ENCODE measurements at places on chromosomes 3 and 15. TPM values are rescaled to one million over a fixed set of nuclear protein-coding genes. Genes with fewer than 3 reads are reported as not detected.

Gene ADCY5
- total RNA-seq: 0.06 TPM

Gene NAALADL2
- 0.65 TPM for total RNA-seq

Gene GOLGA8T
- total RNA-seq: 0.13 TPM

Gene GOLIM4
- 24.6 TPM for total RNA-seq

Gene CCR9
- not detected for total RNA-seq

Gene ANKRD63
- total RNA-seq: not detected

Gene RPN1
- total RNA-seq: 449 TPM

Gene CLDN1
- 0.16 TPM for total RNA-seq

Gene GP9
- not detected for total RNA-seq

Gene CHDH
- 1.2 TPM for total RNA-seq

Gene STAB1
- 173 TPM for total RNA-seq

Gene ALDH1L1
- total RNA-seq: not detected

Gene C3orf62
- 2.0 TPM for total RNA-seq

Gene CISH
- total RNA-seq: 0.44 TPM

Gene CFAP100
- total RNA-seq: not detected

Gene MUC4
- not detected for total RNA-seq

Gene CAND2
- 2.8 TPM for total RNA-seq

Gene SHC4
- total RNA-seq: 0.57 TPM

Gene ARPP21
- total RNA-seq: not detected

Gene RASL12
- not detected for total RNA-seq

Gene MED12L
- under 0.01 TPM for total RNA-seq

Gene ATP2C1
- 211 TPM for total RNA-seq

Gene CYP1A2
- not detected for total RNA-seq

Gene RTP1
- not detected for total RNA-seq

Gene STRIT1
- not detected for total RNA-seq

Gene SLC28A1
- not detected for total RNA-seq

Gene TUBGCP5
- 22.3 TPM for total RNA-seq

Gene PIGZ
- total RNA-seq: 3.5 TPM

Gene NAA50
- total RNA-seq: 189 TPM

Gene LMAN1L
- total RNA-seq: not detected

Gene SLC2A2
- not detected for total RNA-seq

Gene NGLY1
- 20.4 TPM for total RNA-seq

Gene CRYGS
- 2.4 TPM for total RNA-seq

All from bladder microvascular endothelial cell (primary cell).